ENCODE measurements at places on chromosomes 11 and 22. TPM values are rescaled to one million over a fixed set of nuclear protein-coding genes. Genes with fewer than 3 reads are reported as not detected.

FOSL1 gene
- total RNA-seq, result 20.9 TPM

- no peaks in the 10 kb centered on the region for H3K36me3 ChIP-seq
- no peaks in the 10 kb centered on the region for H3K27me3 ChIP-seq
- no peak for DNase-seq
- no peaks in the 10 kb centered on the region for H3K4me1 ChIP-seq
These were observed 3.4 kb upstream of the MPZL2 start for GRCh38 chr11:118267486-118267885.

CRYBB3 gene
- total RNA-seq, result not detected

DNA sequence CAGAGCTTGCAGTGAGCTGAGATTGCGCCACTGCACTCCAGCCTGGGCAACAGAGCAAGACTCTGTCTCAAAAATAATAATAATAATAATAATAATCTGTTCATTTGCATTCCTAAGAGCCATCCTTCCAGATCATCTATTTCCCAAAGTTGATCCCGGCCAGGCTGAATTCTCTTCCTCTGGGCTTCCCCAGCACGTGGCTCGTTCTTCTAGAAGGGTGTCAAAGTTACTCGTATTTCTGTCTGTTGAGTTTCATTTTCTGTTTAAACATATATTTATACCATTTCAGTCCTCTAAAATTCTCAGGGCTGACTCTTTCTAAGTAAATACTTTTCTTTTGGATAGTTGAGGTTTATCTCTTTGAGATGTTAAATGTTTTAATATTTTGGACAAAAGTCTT lies 4.8 kb upstream of the JHY start:
- no peak overlapping the region for H3K27ac ChIP-seq
- DNase-seq, result no peak
- no peaks in the 10 kb centered on the region for H3K36me3 ChIP-seq
- H3K4me3 ChIP-seq, result no peak overlapping the region
- peaks cover 4% of the 10 kb centered on the region for H3K4me1 ChIP-seq

DNA sequence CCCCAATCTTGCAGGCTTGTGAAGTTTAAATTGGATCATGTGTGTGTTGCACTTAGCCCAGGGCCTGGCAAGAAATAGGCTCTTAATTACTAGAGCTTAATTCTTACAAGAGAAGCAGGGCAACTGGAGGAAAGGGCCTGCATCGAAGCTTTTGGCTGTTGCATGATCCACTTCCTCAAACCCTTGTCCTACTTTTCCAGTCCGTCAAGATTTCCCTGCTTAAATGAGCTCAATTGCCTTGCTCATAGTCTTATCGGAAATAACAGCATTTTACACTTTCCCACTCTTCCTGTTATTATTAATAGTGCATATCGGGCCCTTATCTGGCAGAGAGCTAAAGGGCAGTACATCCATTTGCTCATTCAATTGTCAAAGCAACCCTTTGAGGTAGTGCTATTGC lies 18.1 kb downstream of the DTX4 start:
- peak; percentile 46 for DNase-seq
- H3K27me3 ChIP-seq, result no peaks in the 10 kb centered on the region

GRCh38 chr22:39748877-39749276 lies 144.7 kb downstream of the ENTHD1 start:
- no peak overlapping the region for H3K27ac ChIP-seq
- H3K27me3 ChIP-seq, result no peaks in the 10 kb centered on the region

SEPTIN3 gene
- total RNA-seq, result 1.5 TPM

GRCh38 chr11:10208131-10208575 lies 85.9 kb downstream of the SBF2 start:
- H3K4me3 ChIP-seq, result no peak overlapping the region
- no peaks in the 10 kb centered on the region for H3K4me1 ChIP-seq
- no peaks in the 10 kb centered on the region for H3K27me3 ChIP-seq
- no peak overlapping the region for H3K27ac ChIP-seq
- DNase-seq, result no peak

- H3K27ac ChIP-seq, result no peak overlapping the region
- no peak for DNase-seq
- H3K4me1 ChIP-seq, result peaks cover 38% of the 10 kb centered on the region
- H3K36me3 ChIP-seq, result peaks cover 20% of the 10 kb centered on the region
- no peak overlapping the region for H3K4me3 ChIP-seq
These were observed 2.2 kb upstream of the CHRM4 start for GRCh38 chr11:46393759-46394158.

- peak overlapping the region; percentile 100 for H3K27ac ChIP-seq
- DNase-seq, result no peak
- H3K36me3 ChIP-seq, result no peaks in the 10 kb centered on the region
- peaks cover 52% of the 10 kb centered on the region for H3K4me1 ChIP-seq
- no peaks in the 10 kb centered on the region for H3K27me3 ChIP-seq
- peak overlapping the region; percentile 100 for H3K4me3 ChIP-seq
These were observed 379 bp upstream of the SLC3A2 start for GRCh38 chr11:62880231-62880802.

- no peak overlapping the region for H3K27ac ChIP-seq
- no peaks in the 10 kb centered on the region for H3K27me3 ChIP-seq
- H3K4me1 ChIP-seq, result no peaks in the 10 kb centered on the region
These were observed 8.1 kb upstream of the GLYAT start for GRCh38 chr11:58739725-58740430.

NTM gene
- 4.2 TPM for total RNA-seq

DNA sequence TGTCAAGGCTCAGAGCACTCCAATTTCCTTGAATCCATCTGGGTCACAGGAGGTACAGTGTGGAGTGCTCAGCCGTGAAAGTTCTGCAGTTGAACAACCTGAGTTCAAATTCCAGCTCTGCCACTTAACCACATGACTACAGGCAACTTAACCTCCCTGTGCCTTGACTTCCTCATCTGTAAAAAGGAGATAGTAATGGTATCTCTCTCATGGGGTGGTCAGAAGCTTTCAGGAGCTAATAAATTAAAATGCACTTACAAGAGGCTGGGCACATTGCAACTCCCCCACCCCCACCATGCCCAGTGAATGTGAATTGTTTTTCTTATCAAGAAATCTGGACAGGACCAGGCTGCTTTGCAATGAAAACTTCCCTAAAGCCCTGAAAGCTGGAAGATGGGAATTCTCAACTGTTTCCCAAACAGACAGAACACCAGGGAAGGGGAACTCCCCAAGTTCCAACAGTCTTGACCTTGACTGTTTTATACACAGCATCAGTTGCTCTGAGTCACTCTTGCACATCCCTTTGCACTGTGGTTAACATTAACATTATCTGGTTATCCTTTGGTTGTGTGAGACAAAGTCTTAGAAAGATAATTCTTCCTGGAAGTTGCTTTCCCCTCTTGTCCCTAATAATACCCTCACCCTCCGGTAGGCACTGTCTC lies 137.0 kb downstream of the SLC1A2 start:
- H3K27ac ChIP-seq, result peak overlapping the region; percentile 72
- DNase-seq, result no peak
- H3K36me3 ChIP-seq, result no peaks in the 10 kb centered on the region
- peaks cover 19% of the 10 kb centered on the region for H3K4me1 ChIP-seq

TMEM135 gene
- total RNA-seq, result 17.2 TPM

- no peaks in the 10 kb centered on the region for H3K36me3 ChIP-seq
- H3K4me1 ChIP-seq, result no peaks in the 10 kb centered on the region
- no peaks in the 10 kb centered on the region for H3K27me3 ChIP-seq
- no peak overlapping the region for H3K27ac ChIP-seq
These were observed 16.1 kb downstream of the SCUBE1 start for GRCh38 chr22:43327157-43327438.

DNA sequence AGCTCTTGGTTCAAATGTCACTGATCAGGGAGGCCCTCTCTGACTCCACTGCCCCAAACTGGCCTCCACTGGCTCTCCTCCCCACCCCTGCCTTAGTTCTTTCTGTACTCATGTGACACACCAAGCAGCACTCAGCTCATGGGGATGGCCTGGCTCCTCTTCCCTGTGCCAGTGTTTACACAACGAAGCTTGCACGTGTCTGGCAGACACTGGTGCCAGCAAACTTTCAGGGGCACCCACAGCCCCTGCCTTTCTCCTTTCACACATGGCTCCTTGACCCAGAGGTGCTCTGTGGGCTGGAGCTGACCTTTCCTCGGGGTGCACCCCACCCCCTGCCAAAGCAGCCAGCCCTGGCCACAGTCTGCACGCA lies 37.6 kb upstream of the PARVG start:
- no peak for DNase-seq
- H3K4me1 ChIP-seq, result peaks cover 6% of the 10 kb centered on the region
- no peak overlapping the region for H3K4me3 ChIP-seq

GRCh38 chr11:74299015-74299414 lies 12.4 kb downstream of the P4HA3 start:
- no peaks in the 10 kb centered on the region for H3K36me3 ChIP-seq
- no peak overlapping the region for H3K27ac ChIP-seq
- H3K4me1 ChIP-seq, result no peaks in the 10 kb centered on the region
- H3K4me3 ChIP-seq, result no peak overlapping the region
- DNase-seq, result no peak
- no peaks in the 10 kb centered on the region for H3K27me3 ChIP-seq
